IPS-NIHi11 (cell line): ENCODE measurements at places on chromosomes 6 and 20.

DNA sequence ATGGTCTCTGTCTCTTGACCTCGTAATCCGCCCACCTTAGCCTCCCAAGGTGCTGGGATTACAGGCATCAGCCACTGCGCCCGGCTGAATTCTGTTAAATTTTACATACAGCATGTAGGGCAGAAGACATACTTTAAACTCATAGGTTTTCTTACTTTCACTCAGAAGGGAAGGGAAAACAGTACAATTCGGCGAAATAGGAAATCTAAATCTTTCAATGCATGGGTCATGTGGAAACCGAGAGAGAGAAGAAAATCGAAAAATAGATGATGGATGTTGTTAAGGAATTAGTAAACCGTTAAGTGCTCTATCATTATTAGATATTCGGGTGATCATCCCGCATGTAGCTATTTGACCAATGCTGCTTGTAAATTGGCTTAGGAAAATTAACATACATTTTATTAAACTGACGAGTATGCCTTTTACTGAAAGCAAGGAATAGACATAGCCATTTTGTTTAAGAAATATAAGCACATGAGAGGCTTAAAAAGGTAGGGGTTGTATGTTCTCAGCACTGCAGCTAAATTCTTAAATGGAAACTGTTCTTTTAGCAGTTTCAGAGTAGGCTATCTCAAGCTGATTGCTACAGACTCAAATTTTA lies 164.7 kb upstream of the AGPAT4 start:
- DNase-seq = no peak

DNA sequence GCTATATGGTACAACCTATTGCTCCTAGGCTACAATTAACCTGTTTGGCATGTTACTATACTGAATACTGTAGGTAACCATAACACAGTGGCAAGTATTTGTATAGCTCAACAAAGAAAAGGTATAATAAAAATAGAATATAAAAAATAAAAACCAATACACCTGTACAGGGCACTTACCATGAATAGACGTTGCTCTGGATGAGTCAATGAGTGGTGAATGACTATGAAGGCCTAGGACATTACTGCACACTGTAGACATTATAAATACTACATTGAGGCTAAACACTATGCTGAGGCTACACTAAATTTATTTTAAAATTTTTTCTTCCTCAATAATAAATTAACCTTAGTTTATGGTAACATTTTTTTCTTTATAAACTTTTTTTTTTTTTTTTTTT lies 18.6 kb downstream of the ELOVL5 start:
- no peak for DNase-seq

GRCh38 chr6:45702849-45703739 lies 312.6 kb downstream of the CLIC5 start:
- DNase-seq = no peak

GRCh38 chr6:136073216-136073615 lies 176.9 kb downstream of the MTFR2 start:
- no peak for DNase-seq

DNA sequence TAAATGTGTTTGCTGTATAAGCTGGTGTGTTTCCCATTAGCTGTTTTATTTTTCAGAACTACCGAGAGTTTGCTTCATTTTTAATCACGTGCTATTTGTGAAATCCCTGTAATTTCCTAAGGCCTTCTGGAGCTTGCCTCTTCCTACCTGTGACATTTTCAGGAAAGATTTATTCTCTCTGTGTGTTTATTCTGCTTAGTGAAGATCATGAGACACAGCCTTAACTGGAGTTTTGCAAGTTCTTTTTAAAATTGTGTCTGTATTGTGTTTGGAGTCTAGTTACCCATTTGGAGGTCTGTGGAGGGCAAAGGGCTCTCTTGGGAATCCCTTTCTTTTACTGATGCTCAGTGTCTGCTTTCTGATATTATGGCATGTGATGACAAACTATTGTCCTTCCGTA lies 359.1 kb upstream of the FLRT3 start:
- no peak for DNase-seq

DNA sequence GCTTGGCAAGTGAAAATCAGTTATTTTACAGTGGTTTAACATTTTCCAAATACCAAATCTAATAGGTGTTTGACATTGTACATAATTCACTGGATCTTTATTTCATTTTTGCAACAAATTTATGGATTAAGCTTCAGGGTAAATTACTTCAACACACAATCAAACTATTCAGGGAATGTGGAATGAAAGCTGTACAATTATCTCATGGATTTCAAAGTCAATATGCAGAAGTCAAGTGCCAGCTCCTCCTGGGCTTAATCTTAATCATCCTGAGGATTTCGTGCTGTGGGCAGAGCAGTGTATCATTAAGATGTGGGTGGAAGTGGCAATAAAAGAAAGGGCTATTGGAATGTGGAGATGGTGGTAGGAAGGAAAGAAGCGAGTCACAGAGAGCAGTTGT lies 548.8 kb downstream of the COL12A1 start:
- no peak for DNase-seq

GRCh38 chr6:98458708-98459107 lies 375.7 kb upstream of the POU3F2 start:
- no peak for DNase-seq

DNA sequence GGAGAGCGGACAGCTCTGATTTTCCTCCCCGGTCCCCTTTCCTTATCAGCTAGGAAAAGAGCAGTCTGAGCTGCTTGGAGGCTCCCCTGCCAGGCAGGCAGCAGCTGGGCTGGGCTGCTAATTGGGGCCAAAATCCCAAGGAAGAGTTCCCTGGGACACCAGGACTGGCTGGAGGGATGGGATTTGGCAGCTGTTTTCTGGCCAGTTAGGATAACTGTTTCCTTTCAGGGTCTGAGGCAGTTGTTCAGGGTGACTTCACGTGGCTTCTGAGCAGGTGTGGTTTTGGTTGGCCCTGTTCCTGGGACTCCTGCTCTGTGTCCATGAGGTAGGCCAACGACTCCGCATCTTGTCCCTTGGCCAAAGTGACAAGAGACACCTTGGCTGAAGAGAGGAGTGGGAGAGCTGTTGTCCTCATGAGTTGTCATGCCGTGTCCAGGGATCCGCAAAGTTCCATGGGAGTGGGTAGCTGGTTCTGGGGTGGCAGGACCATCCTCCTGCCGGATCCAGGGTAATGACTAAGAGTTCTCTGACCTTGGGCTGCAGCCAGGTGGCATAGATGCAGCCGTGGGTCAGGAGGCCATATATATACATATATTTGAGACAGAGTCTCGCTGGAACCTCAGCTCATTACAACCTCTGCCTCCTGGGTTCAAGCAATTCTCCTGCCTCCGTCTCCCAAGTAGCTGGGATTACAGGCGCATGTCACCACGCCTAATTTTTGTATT lies 21.2 kb downstream of the MRPS18A start:
- DNase-seq = no peak

DNA sequence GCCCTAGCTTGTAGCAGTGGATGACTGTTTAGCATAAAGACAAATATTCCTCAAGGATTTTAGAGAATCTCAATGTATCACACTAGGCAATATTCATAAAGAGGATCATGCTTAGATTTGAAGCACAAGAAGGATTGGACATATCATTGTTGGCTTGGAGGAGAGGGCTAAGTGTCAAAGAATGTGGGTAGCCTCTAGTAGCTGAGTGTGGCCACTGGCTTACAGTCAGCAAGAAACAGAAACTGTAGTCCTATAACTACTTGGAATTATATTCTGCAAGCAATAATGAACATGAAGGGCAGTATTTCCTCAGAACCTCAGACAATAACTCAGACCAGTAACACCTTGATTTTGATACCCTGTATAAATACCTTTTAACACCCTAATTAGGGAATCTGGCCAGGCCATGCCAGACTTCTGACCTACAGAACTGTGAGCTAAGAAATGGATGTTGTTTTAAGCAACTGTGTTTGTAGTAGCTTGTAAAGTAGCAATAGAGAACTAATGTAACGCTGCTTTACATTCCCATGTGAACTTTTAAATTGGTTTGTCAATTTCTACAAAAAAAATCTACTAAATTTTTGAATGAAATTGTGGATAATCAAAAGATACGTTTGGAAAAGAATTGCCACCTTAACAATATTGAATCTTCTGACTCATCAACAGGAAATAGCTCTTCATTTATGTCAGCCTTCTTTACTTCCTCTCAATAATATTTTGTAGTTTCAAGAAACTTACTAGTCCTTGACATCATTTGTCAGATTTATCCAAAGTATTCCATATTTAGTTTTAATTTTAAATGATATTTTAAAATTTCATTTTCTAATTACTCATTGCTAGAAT lies 65.2 kb upstream of the RSPO3 start:
- DNase-seq = peak; percentile 5

- DNase-seq = peak; percentile 54
Measured at GRCh38 chr6:16338577-16339264, 100.3 kb downstream of the GMPR start.
